ENCODE measurements at places on chromosomes 2 and 18. TPM values are rescaled to one million over a fixed set of nuclear protein-coding genes. Genes with fewer than 3 reads are reported as not detected.

The HOXD12 gene
- total RNA-seq, result not detected

The ATOH8 gene
- 207 TPM for total RNA-seq

The MC4R gene
- total RNA-seq, result not detected

The FLACC1 gene
- total RNA-seq, result 11.1 TPM

The MYL1 gene
- total RNA-seq, result not detected

The GKN1 gene
- total RNA-seq, result 20.7 TPM

The RTP5 gene
- total RNA-seq, result 0.63 TPM

The NOL4 gene
- total RNA-seq, result not detected

The DSC3 gene
- 3.0 TPM for total RNA-seq

The PRSS56 gene
- total RNA-seq, result not detected

The ACTG2 gene
- 325 TPM for total RNA-seq

The CAPN14 gene
- not detected for total RNA-seq

The WNT6 gene
- total RNA-seq, result 0.27 TPM

The ITGA6 gene
- 20.2 TPM for total RNA-seq

The GCKR gene
- total RNA-seq, result 1.8 TPM

GRCh38 chr2:79191081-79191480 lies 31.5 kb upstream of the REG3A start:
- no peak overlapping the region for H3K4me3 ChIP-seq
- no peak overlapping the region for H3K27ac ChIP-seq
- DNase-seq, result no peak
- H3K36me3 ChIP-seq, result no peaks in the 10 kb centered on the region
- H3K27me3 ChIP-seq, result no peaks in the 10 kb centered on the region

DNA sequence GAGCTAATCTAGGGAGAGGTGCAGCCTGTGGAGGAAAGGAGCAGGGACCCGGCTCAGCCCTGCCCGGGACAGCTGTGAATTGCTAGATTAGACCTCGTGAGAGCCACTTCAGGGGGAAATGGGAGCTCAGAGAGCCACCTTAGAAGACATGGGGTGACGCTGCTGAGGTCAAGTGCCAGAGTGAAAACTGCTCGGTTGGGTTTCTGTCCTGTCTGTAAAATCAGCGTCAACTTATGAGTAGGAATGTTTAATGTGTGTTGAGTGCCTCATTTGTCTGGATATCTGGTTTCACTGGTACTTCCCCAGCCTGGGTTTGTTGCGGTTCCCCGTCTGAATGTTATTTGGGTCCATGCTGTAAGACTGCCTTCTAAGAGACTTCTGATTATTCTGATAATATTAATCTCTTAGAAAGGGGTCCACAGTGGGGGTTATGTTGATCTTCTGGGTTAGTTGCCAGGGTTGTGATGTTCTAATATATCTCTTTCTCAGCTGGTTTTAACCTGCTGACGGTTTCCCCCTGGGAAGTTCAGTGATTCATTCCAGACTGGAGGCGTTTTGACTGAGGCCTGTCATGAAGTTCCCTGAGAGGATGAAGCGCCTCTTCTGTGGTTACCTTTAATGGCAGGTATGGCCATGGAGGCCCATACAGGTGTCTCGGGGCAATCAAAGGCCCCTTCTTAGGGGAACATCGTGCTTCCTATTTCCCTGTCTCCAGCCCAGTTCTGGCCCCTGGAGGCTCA lies 175.9 kb downstream of the SH3RF3 start:
- no peak overlapping the region for H3K4me3 ChIP-seq
- no peak overlapping the region for H3K27ac ChIP-seq
- no peaks in the 10 kb centered on the region for H3K27me3 ChIP-seq
- DNase-seq, result no peak
- no peaks in the 10 kb centered on the region for H3K36me3 ChIP-seq

DNA sequence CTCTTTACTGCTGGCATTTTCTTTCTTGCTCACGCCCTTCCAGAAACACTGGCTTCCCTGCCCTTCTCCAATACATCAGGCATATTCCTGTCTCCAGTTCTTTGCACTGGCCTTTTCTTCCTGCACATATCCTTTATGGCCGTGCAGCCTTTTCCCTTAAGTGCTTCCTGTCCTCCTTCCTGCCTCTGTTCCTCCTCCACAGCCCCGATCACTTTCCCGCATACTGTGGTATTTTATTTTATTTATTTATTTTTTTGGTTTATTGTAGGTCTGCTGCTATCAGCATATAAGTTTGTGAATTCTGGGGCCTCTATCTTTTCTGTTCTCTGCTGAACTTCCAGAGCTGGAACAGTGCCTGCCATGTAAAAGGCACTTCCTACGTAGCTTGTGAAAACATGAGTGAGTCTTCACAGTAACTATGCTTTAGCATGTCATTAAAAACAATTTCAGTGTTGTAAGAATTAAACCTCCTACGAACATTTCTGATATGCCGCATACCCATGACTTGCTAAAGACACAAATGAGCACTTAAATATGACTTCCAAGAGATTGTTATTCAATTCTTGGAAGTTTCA lies 289.1 kb downstream of the TRIB2 start:
- peaks cover 27% of the 10 kb centered on the region for H3K4me1 ChIP-seq
- no peaks in the 10 kb centered on the region for H3K27me3 ChIP-seq
- no peak for DNase-seq
- H3K36me3 ChIP-seq, result no peaks in the 10 kb centered on the region

DNA sequence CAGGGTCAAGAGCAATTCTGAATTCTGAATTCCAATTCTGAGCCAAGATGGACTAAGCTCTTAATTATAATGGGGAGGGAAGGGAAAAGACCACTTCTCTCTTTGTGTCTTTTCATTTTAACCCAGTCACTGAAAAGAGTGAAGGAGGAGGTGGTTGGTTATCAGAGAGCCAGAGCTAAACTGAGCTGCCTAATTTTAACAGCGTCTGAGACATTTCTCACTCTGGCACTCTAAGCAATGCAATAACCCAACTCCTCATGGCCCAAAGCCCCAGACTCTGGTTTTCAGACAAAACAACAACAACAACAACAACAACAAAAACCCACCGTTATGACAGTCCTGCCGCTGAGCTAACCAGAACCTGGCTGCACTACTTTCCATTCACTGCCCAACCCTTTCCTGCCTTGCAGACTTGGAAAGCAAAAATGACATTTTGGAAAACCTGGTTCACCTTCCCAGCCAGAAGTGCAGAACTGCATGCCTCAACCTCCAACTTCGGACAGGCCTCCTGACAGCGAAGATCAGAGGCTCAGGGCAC lies 1.0 kb downstream of the CHST10 start:
- H3K4me1 ChIP-seq, result peaks cover 25% of the 10 kb centered on the region
- no peak for DNase-seq
- no peaks in the 10 kb centered on the region for H3K27me3 ChIP-seq
- H3K27ac ChIP-seq, result peak overlapping the region; percentile 65
- peak overlapping the region; percentile 81 for H3K4me3 ChIP-seq

GRCh38 chr2:1049691-1050090 lies 99.0 kb downstream of the SNTG2 start:
- no peak overlapping the region for H3K27ac ChIP-seq
- H3K27me3 ChIP-seq, result no peaks in the 10 kb centered on the region
- DNase-seq, result no peak
- H3K4me1 ChIP-seq, result no peaks in the 10 kb centered on the region
- no peaks in the 10 kb centered on the region for H3K36me3 ChIP-seq

DNA sequence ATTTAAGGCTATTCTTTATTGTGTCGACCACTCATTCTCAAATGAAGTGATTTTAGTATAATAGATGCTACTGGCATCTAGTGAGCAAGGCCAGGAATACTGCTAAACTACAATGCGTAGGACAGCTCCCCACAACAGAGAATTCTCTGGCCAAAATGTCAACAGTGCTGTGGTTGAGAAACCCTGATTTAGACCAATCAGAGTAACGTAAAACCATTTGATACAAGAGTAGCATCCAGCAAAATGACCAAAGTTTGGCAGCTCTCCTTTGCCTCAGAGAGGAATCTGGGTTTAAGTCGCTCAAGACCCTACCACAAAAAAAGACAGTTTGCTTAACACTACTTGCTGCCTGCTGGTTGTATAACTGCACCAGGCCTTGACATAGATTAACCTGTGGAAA lies 37.0 kb upstream of the TTN start:
- H3K27me3 ChIP-seq, result no peaks in the 10 kb centered on the region
- H3K4me3 ChIP-seq, result no peak overlapping the region
- DNase-seq, result no peak
- peak overlapping the region; percentile 39 for H3K27ac ChIP-seq

GRCh38 chr18:12033643-12034025 lies 52.3 kb downstream of the IMPA2 start:
- H3K27me3 ChIP-seq, result no peaks in the 10 kb centered on the region
- no peak overlapping the region for H3K4me3 ChIP-seq
- DNase-seq, result no peak
- no peaks in the 10 kb centered on the region for H3K4me1 ChIP-seq
- peaks cover 2% of the 10 kb centered on the region for H3K36me3 ChIP-seq

DNA sequence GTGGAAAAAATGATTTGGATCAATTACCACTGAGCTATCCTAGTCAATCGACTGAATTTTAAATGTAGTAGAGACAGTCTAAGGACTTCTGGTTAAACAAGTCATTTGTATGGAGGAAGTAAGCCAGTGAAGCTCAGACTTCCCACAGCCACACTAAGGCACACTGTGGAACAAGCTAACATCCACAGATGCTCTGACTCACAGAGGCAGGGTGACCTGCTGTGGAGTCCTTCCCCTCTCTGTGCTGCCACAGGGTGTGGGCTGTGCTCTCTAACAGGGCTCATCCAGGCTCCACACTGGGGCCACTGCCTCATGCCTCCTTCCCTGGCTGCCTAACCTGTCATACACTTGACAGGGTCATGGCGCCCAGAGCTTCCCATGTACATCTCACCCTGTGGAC lies 351.0 kb downstream of the GALR1 start:
- no peaks in the 10 kb centered on the region for H3K36me3 ChIP-seq
- H3K27me3 ChIP-seq, result no peaks in the 10 kb centered on the region
- no peak for DNase-seq
- no peak overlapping the region for H3K4me3 ChIP-seq

- no peak overlapping the region for H3K27ac ChIP-seq
- DNase-seq, result no peak
- H3K4me1 ChIP-seq, result peaks cover 7% of the 10 kb centered on the region
- H3K36me3 ChIP-seq, result no peaks in the 10 kb centered on the region
Observed at GRCh38 chr18:9069601-9070000, 32.9 kb upstream of the NDUFV2 start.

- H3K4me3 ChIP-seq, result no peak overlapping the region
- no peaks in the 10 kb centered on the region for H3K27me3 ChIP-seq
- H3K36me3 ChIP-seq, result no peaks in the 10 kb centered on the region
- DNase-seq, result no peak
- no peaks in the 10 kb centered on the region for H3K4me1 ChIP-seq
- H3K27ac ChIP-seq, result no peak overlapping the region
Observed at GRCh38 chr2:138565230-138565598, 63.6 kb downstream of the SPOPL start.

DNA sequence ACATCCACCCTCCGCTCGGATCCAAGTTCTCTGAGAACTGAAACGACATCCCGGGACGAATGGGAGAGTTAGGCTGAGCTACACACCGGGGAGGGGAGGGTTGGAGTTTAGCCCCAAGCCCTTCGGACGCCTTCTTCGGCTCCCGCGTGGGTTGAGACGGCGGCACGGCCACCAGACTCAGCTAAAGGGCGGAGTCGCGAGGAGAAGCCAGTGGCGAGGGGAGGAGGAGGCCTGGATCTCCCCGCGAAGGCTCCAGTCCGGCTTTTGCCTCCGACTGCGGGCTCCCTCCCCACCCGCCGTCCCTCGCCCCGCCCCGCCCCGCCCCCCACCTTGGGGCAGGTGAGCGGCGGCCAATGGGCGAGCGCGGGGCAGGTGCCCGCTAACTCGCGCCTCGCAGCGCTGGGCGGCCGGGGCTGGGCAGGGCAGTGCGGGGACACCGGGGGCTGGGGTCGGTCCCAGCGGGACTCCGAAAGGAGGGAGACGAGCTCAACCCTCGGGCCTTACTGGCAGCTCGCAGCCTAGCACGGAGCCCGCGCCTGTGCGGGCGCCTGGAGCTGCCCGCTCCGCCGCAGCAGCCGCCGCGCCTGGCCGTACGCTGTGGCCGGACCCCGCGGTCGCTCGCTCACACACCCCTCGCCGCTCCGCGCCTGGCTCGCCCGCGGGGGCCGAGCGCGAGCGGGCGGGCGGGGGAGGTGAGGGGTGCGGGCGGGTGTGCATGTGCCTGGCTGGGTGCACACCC lies at the start of gene EMX1:
TSS of gene EMX1 (plus strand) at position 382 of the 739 bp plus-strand sequence. CDS start at position 716, 334 bp downstream.
- H3K4me3 ChIP-seq, result peak within 1 kb of the TSS; percentile 66
- peaks cover 39% of the 10 kb centered on the region for H3K27me3 ChIP-seq
- H3K4me1 ChIP-seq, result peaks cover 51% of the 10 kb centered on the region
- no peaks in the 10 kb centered on the region for H3K36me3 ChIP-seq
- H3K27ac ChIP-seq, result no peak within 1 kb of the TSS
- DNase-seq, result no peak

- no peak for DNase-seq
- no peaks in the 10 kb centered on the region for H3K27me3 ChIP-seq
Observed at GRCh38 chr2:150531591-150531990, 44.1 kb upstream of the RND3 start.

DNA sequence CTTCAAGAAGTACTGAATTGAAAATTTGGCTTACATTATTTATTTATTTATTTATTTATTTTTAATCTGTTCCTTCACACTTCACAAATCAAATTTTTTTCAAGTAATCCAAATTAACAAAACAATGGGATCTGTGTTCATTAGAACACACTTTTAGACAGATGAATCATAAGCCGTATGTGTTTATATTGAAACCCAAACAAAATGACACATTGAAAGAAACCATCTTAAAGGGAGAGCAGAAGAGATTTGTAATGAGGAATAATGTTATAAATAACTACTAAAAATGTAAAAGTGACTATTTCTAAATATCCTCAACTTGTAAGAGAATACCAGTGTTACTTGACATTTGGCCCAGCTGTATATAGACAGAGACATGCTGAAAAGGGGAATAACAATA lies 991.0 kb upstream of the CHAC2 start:
- no peak overlapping the region for H3K27ac ChIP-seq
- DNase-seq, result no peak
- no peaks in the 10 kb centered on the region for H3K27me3 ChIP-seq
- H3K36me3 ChIP-seq, result no peaks in the 10 kb centered on the region
- no peak overlapping the region for H3K4me3 ChIP-seq

GRCh38 chr2:223723954-223724411 lies 113.4 kb downstream of the AP1S3 start:
- no peak overlapping the region for H3K27ac ChIP-seq
- H3K27me3 ChIP-seq, result no peaks in the 10 kb centered on the region
- no peak for DNase-seq
- no peaks in the 10 kb centered on the region for H3K36me3 ChIP-seq
- H3K4me1 ChIP-seq, result peaks cover 18% of the 10 kb centered on the region

GRCh38 chr2:54724560-54725342 lies 1.3 kb downstream of the EML6 start:
- no peak overlapping the region for H3K27ac ChIP-seq
- H3K4me1 ChIP-seq, result peaks cover 12% of the 10 kb centered on the region
- no peaks in the 10 kb centered on the region for H3K27me3 ChIP-seq
- H3K4me3 ChIP-seq, result peak overlapping the region; percentile 79
